T-cell (primary cell): ENCODE measurements at places on chromosomes 16 and 17. TPM values are rescaled to one million over a fixed set of nuclear protein-coding genes. Genes with fewer than 3 reads are reported as not detected.

The CHP2 gene
- total RNA-seq: not detected

The CCL16 gene
- total RNA-seq: not detected

The CAVIN1 gene
- 2.1 TPM for total RNA-seq

The KRTAP17-1 gene
- not detected for total RNA-seq

The CCL2 gene
- not detected for total RNA-seq

The CTRB1 gene
- total RNA-seq: 6.1 TPM

The SLC16A5 gene
- total RNA-seq: 15.9 TPM

The EMP2 gene
- total RNA-seq: 0.98 TPM

- H3K4me1 ChIP-seq: no peaks in the 10 kb centered on the region
- peaks cover 10% of the 10 kb centered on the region for H3K36me3 ChIP-seq
- DNase-seq: no peak
- peaks cover 7% of the 10 kb centered on the region for H3K27me3 ChIP-seq
- H3K4me3 ChIP-seq: peak overlapping the region; percentile 32
- H3K27ac ChIP-seq: peak overlapping the region; percentile 7
Observed at GRCh38 chr16:57647136-57647875, 18.9 kb downstream of the ADGRG1 start.

DNA sequence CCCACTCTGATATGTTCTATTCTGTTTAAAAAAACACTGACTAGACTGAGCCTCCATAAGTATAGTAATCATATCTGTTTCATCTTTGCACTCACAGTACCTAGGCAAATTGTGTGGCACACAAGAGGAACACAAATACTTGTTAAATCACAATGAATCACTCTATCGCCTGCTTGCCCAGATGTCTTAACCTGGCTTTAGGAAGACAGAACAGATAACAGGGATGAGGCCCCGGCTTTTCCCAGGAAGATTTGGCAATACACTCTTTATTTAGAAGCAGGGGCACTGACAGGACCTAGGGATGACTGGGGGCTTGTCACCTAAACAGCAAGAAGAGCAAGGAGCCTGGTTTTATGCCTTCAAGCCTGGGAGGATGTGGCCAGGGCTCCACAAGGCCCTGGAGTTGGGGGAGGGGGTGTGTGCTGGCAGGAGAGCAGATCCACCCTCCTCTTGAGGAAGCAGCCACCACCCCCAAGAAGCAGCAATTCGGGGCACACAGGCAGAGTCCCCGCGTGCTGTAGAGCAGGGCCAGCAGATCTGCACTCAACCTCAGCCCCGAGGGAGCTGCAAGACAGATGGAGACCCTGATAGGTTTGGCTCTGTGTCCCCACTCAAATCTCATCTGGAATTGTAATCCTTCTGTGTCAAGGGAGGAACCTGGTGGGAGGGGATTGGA, 41.0 kb upstream of the KSR1 start:
- no peaks in the 10 kb centered on the region for H3K4me1 ChIP-seq
- H3K4me3 ChIP-seq: no peak overlapping the region
- no peak overlapping the region for H3K27ac ChIP-seq
- H3K27me3 ChIP-seq: no peaks in the 10 kb centered on the region
- H3K36me3 ChIP-seq: no peaks in the 10 kb centered on the region
- no peak for DNase-seq

- no peak overlapping the region for H3K27ac ChIP-seq
- peaks cover 10% of the 10 kb centered on the region for H3K4me1 ChIP-seq
- peaks cover 17% of the 10 kb centered on the region for H3K36me3 ChIP-seq
- DNase-seq: no peak
- H3K4me3 ChIP-seq: no peak overlapping the region
- no peaks in the 10 kb centered on the region for H3K27me3 ChIP-seq
Observed at GRCh38 chr17:80289616-80290015, 29.0 kb downstream of the RNF213 start.

GRCh38 chr16:80150978-80151721, 389.6 kb upstream of the DYNLRB2 start:
- DNase-seq: no peak
- H3K27ac ChIP-seq: no peak overlapping the region
- no peak overlapping the region for H3K4me3 ChIP-seq

DNA sequence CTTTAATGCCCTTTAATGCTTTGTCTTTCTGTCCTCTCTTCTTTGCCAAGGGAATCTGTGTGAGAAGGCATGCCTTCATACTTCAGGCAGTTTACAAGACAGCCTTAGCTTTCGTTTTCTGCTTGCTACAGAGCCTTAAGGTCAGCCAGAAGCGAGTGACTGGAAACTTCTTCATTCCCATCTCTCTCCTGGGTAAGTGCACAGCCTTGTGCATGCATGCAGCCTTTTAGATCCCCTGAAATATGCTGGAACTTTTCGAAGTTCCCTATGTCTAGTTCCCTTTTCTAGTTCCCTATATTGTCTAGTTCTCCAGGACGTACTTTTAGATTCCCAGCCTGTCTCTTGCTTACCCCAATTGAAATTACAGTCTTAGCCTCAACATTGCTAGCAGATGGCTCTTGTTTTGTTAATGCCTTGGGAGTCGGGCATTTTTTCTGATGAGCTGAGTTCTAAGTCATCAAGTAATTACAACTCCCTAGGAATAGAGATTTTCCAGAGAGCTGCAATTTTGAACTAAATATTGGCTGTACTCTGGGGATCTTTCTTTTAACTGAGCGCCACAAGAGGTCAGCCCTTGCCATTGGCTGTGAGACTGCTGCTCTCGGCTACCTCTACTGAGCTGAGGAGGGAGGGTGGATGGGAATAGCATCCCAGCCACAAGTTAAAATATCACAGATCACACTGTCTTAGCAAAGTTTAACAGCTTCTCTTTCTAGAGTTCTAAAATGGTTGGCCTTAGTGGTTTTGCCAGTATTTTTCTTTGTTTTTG, 22.7 kb upstream of the PPM1D start:
- no peaks in the 10 kb centered on the region for H3K4me1 ChIP-seq
- peak overlapping the region; percentile 5 for H3K4me3 ChIP-seq
- no peak for DNase-seq
- H3K27me3 ChIP-seq: peaks cover 2% of the 10 kb centered on the region

DNA sequence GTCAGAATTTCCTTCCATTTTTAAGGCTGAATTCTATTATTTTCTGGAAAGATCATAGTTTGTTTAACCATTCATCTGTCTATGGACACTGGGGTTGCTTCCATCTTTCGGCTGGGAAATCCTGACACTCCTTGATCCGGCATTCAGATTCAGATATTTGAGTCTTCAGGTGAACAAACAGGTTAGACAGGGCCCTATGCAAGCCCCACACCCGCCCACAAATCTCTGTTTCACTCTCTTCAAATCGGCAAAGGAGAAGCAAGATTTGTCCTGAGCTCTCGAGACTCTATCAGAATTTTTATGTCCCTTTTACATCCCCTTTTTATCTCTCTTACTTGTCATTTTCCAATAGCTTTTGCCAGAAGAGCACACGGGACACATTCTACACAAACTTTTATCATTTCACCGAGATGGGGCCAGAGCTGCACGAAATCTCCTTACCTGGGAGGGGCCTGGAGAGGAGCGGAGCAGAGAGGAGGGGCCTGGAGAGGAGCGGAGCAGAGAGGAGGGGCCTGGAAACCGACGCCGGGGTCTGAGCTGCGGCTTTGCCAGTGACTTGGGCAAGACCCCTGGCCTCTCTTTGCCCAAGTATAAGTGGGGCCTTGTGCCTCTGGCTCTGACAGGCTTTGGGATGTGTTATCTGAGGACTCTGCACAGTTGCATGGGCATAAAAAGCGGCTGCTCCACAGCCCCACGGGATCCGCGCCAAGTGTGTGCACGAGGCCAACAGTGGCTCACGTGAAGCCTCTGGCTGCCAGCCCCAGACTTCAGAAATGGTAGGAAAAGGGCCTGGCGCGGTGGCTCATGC, 54.3 kb upstream of the RBFOX3 start:
- H3K4me3 ChIP-seq: no peak overlapping the region
- DNase-seq: no peak
- no peaks in the 10 kb centered on the region for H3K27me3 ChIP-seq
- no peaks in the 10 kb centered on the region for H3K36me3 ChIP-seq
- no peaks in the 10 kb centered on the region for H3K4me1 ChIP-seq
- no peak overlapping the region for H3K27ac ChIP-seq

GRCh38 chr16:379183-379960, 2.4 kb downstream of the PGAP6 start:
- H3K4me1 ChIP-seq: peaks cover 52% of the 10 kb centered on the region
- H3K27me3 ChIP-seq: no peaks in the 10 kb centered on the region
- peak overlapping the region; percentile 11 for H3K4me3 ChIP-seq

DNA sequence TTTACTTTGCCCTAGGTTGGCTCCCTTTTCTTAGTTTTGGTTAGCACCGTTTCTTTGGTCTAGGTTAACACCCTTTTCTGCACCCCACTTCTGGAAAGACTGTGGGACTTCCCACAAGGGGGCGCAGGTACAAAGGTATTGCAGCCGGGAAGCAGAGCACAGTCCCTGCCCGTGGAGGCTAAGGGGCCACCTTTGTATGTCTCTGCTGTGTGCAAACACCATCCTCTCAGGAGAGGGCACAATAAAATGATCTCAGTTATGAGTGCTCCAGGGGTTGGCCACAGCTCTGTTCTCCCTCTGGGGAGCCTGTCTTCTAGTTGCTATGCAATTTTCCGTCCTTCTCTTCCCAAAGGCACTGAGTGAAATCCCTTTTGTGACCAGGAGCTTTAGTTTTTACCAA, 28.4 kb upstream of the TMC5 start:
- H3K27ac ChIP-seq: no peak overlapping the region
- H3K27me3 ChIP-seq: peaks cover 13% of the 10 kb centered on the region
- no peak overlapping the region for H3K4me3 ChIP-seq
- no peaks in the 10 kb centered on the region for H3K36me3 ChIP-seq
- no peak for DNase-seq

GRCh38 chr16:67429799-67430503, 970 bp upstream of the HSD11B2 start:
- no peak overlapping the region for H3K27ac ChIP-seq
- no peak overlapping the region for H3K4me3 ChIP-seq
- peaks cover 21% of the 10 kb centered on the region for H3K4me1 ChIP-seq
- H3K27me3 ChIP-seq: peaks cover 67% of the 10 kb centered on the region
- no peak for DNase-seq

- no peak overlapping the region for H3K4me3 ChIP-seq
- no peak overlapping the region for H3K27ac ChIP-seq
- DNase-seq: no peak
- H3K27me3 ChIP-seq: no peaks in the 10 kb centered on the region
Observed at GRCh38 chr17:67544364-67544955, 167.4 kb downstream of the PITPNC1 start.

- peaks cover 13% of the 10 kb centered on the region for H3K36me3 ChIP-seq
- H3K27ac ChIP-seq: peak overlapping the region; percentile 55
- peak overlapping the region; percentile 87 for H3K4me3 ChIP-seq
- peaks cover 10% of the 10 kb centered on the region for H3K4me1 ChIP-seq
- DNase-seq: peak; percentile 67
Observed at GRCh38 chr16:1825864-1826690, 548 bp downstream of the HAGH start.

GRCh38 chr17:17561408-17562145, 29.9 kb downstream of the PEMT start:
- no peaks in the 10 kb centered on the region for H3K4me1 ChIP-seq
- DNase-seq: no peak
- no peak overlapping the region for H3K27ac ChIP-seq
- no peak overlapping the region for H3K4me3 ChIP-seq

DNA sequence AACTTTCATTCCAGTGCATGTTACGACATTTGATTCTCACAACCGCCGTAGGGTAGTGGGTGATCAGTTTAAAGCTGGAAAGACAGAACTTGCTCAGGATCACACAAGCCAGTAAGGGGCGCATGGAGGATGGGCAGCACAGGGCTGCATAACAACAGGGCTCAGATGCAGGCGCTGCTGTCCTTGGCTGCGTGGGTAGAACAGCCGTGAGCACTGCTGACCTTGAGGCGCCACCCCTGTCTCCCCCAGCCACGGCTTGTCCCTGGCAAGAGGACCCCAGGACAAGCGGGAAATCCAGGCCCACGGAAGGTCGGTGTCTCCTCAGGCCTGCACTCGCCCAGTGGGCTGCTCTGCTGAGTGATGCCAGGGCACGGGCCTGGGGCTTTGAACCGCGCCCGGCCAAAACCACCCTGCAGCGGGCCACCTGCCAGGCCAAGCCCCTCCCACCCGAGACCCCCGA, 84.7 kb downstream of the LMF1 start:
- no peaks in the 10 kb centered on the region for H3K4me1 ChIP-seq
- no peaks in the 10 kb centered on the region for H3K27me3 ChIP-seq
- no peak overlapping the region for H3K27ac ChIP-seq
- no peak for DNase-seq
- H3K36me3 ChIP-seq: peaks cover 6% of the 10 kb centered on the region
- no peak overlapping the region for H3K4me3 ChIP-seq

- no peak for DNase-seq
- H3K4me1 ChIP-seq: no peaks in the 10 kb centered on the region
- H3K4me3 ChIP-seq: no peak overlapping the region
- H3K27me3 ChIP-seq: peaks cover under 1% of the 10 kb centered on the region
- H3K36me3 ChIP-seq: no peaks in the 10 kb centered on the region
- H3K27ac ChIP-seq: no peak overlapping the region
Observed at GRCh38 chr16:85412911-85413520, 200.1 kb upstream of the GSE1 start.

DNA sequence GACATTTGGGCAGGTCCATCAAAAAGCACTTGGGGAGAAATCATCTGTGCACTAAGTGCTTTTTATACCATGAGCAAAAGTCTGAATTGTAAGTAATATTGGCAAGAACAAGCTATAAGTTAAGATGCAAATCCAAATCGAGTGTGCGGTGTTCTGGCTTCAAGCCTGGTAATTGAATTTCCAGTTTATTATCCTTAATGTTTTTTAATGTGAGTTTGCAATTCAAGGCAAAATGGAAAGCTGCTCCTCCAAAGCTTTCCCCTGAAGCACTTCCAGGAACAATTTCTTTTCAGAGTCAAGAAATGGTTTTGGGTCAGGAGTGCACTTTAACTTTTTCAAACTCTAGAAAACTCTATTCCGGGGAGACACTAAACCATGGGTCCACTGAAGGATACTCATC, 445.7 kb downstream of the TOX3 start:
- no peak overlapping the region for H3K27ac ChIP-seq
- no peaks in the 10 kb centered on the region for H3K36me3 ChIP-seq
- DNase-seq: no peak
- no peak overlapping the region for H3K4me3 ChIP-seq

GRCh38 chr17:65434878-65435277, 126.6 kb downstream of the AXIN2 start:
- no peak overlapping the region for H3K4me3 ChIP-seq
- no peak for DNase-seq
- no peaks in the 10 kb centered on the region for H3K36me3 ChIP-seq
- no peak overlapping the region for H3K27ac ChIP-seq
- peaks cover 22% of the 10 kb centered on the region for H3K27me3 ChIP-seq
- H3K4me1 ChIP-seq: peaks cover 16% of the 10 kb centered on the region
